Activated CD8-positive, alpha-beta T cell treated with anti-CD3 and anti-CD28 coated beads, Interleukin-2, amount 10 ng/mL, durations not matched to agents 7 days and 5 days (primary cell): ENCODE measurements at places on chromosomes 13 and 19. TPM values are rescaled to one million over a fixed set of nuclear protein-coding genes. Genes with fewer than 3 reads are reported as not detected.

DNA sequence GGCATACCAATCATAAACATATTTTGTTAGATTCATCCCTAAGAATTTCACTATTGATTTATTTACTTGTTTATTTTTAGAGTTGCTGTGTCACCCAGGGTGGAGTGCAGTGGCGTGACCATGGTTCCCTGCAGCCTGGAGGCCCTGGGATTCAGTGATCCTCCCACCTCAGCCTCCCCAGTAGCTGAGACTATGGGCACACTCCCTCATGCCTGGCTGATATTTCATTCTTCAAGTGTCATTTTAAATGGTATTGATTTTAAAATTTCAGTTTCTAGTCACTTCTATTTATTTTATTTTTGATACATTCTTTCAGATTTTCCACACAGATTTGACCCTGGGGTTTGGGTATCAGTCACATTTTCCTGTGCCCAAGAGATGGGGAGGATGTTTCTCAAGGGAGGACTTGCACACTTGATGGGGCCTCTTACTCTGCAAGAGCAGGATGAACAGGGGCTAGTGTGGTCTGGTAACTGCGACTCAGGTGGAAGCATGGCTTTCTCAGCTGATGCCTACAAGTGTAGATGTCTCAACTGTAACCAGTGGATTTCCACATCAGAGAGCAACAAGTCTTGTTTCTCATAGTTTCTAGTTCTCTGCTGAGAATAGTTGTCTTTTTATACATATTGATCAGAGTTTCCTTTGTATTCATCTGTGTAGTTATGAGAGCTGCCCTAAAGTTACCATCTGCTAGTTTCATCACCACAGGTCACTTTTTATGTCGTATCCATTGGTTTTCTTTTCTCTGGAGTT, 40.2 kb downstream of the CCNE1 start:
- DNase-seq, result no peak

DNA sequence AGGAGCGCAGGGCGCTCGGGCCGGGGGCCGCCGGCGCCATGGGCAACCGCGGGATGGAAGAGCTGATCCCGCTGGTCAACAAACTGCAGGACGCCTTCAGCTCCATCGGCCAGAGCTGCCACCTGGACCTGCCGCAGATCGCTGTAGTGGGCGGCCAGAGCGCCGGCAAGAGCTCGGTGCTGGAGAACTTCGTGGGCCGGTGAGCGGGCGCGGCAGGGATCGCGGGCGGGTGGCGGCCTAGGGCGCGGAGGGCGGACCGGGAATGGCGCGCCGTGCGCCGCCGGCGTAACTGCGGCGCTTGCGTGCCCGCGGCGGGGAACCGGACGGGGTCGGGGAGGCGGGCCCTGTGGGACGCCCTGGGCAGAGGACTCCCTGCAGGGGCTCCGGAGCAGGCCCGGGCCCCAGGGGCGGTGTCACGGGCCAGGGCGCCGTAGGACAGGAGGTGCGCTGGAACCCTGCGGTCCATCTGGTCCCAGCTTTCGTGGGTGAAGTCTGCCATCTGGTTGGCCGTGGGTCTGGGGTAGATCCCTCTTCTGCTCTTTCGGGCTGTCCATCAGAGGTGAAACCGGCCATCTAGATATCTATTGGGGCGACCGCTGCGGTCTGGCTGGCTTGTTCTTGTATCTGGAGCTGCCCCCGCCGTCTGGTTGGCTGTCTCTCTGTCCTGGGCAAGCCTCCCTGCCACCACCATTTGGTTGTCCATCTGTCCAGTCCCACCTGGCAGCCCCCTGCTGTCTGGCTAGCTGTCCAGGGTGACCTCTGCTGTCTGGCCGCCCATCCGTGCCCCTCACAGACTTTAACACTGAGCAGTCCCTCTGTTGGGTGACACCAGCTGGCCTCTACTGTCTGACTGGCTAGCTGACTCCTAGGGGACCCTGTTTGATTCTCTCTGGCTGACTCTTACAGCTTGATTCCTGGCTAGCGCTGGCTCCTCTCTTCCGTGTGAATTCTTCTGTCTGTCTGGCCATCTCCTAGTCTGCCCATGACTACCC, 622 bp downstream of the DNM2 start:
- DNase-seq, result peak; percentile 59

DNA sequence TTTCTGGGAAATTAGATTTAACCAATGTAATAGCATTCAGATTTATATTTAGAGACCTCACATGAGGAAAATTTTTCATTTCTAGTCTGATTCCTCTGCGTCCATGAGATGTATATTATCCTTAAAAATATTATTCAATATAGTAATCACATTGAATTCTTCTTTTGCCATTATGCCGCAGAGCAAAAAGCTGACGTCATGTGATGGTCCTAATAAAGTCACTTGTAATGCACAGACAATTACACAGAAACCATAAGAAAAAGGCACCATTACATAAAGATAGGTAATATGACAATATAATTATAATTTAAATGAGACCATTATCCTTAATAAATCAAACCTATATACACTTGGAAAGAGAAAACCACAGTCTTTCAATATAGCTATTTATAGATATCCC, 1021.5 kb downstream of the PCDH9 start:
- no peak for DNase-seq

DNA sequence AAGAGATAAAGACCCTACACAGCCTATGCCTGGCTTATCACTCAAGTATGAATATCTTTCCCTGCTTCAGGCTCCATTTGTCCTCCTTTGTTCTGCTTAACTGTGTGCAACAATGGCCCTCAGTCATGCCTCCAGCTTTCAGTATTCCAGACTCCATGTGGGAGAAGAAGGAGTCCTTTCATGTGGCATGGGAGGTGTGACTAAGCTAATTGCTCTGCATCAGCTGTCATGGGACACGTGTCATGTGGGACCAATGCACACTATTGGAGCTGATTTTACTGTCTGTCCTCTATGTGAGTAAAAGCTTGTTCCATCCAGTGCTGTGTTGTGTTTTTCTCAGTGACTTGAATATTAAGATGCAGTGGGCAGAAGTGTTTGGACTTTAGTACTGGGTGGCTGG, 1198.3 kb downstream of the OLFM4 start:
- DNase-seq, result no peak

- no peak for DNase-seq
These were observed 16.1 kb downstream of the VWA8 start for GRCh38 chr13:41944635-41945397.

- DNase-seq, result no peak
These were observed 703.6 kb downstream of the SLITRK6 start for GRCh38 chr13:85095418-85096272.

- DNase-seq, result no peak
These were observed 56.2 kb downstream of the COLGALT1 start for GRCh38 chr19:17611462-17612244.

DNA sequence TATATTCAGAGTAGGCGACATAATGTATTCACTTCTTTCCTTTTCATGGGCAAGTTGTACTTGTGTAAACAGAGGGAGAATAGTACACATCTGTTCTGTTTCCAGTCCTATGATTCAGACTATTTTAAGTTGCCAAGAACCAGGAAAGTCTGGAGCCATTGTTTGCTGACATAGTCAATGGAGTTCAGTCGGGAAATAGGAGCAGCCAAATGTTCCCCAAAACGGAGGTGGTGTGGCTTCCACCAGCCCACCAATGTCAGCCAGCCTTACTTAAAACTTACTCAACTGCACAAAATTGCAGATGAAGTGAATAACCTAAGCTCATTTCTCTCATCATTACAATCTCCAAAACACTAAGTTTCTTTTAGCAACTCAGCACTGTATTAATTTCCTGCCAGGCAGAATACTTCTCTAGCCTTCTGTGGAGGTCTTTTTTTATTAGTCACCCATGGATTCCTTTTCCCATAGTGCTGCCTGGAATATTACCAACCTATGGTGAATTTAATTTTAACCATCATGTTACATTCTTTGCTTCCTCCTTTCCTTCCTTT, 22.3 kb upstream of the CSNK1A1L start:
- no peak for DNase-seq

DNA sequence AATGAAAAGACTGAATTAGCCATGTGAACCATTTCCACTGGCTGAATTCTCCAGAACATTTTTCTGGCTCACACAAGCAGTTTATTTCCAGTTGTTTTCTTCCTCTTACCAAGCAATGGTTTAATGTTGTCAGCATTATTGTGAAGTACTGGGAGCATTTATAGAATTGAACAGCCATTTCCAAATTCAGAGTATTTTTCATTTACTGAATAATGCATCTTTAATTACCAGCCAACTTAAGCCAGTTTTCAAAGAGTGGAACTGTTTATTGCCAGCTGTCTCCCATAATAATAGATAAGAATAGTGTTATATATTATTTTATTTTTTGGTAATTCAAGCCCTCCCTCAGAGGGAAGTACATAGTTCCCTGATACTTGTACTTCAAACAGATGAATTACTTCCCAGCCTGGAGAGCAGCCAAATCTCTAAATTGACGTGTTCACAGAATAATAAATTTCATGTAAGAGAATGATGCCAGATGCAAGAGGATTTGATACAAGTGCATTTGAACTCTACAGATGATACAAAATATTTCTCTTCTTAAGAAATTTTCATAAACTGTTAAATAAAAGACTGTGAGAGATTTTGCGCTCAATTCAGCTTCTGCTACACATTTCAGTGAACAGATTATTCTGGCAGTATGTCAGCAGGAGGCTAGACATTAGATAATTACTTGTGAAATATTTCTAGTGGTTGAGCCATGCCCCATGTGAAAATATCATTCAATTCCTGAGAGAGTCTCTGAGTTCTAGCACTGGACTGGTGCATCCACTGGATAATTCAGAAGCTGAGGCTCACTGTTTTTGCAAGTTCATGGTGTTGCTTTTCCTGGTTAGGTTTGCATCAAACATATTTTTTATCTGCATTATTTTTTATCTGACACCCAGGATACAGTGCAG, 315.9 kb downstream of the SLC7A1 start:
- no peak for DNase-seq

GRCh38 chr19:44748426-44749254, at the start of gene BCL3:
BCL3 (plus strand) TSS chr19:44748708; CDS start chr19:44748791, 83 bp downstream.
- peak; percentile 75 for DNase-seq

GRCh38 chr19:42150911-42151361, 18.7 kb upstream of the POU2F2 start:
- no peak for DNase-seq

CILP2 gene
- 0.16 TPM for total RNA-seq
